ENCODE measurements at places on chromosomes 7 and 10. TPM values are rescaled to one million over a fixed set of nuclear protein-coding genes. Genes with fewer than 3 reads are reported as not detected.

The SPRN gene
- total RNA-seq: 6.1 TPM

The CHCHD2 gene
- 196 TPM for total RNA-seq

The GPER1 gene
- 1.6 TPM for total RNA-seq

The FAM237B gene
- under 0.01 TPM for total RNA-seq

The CFAP58 gene
- total RNA-seq: 1.2 TPM

The ZNF786 gene
- total RNA-seq: 18.3 TPM

The C10orf71 gene
- not detected for total RNA-seq

The EN2 gene
- total RNA-seq: not detected

The HABP2 gene
- total RNA-seq: not detected

The CYP3A7 gene
- total RNA-seq: not detected

The NAT16 gene
- total RNA-seq: 0.82 TPM

The CACNA2D1 gene
- 197 TPM for total RNA-seq

The PRTFDC1 gene
- 29.8 TPM for total RNA-seq

The PHYHIPL gene
- 17.1 TPM for total RNA-seq

The GNAT3 gene
- not detected for total RNA-seq

The SYT15 gene
- total RNA-seq: 0.82 TPM

The TYW1B gene
- 2.0 TPM for total RNA-seq

The CXCL12 gene
- 13.9 TPM for total RNA-seq

The TEX36 gene
- 0.41 TPM for total RNA-seq

The CALD1 gene
- total RNA-seq: 27.3 TPM

The BAZ1B gene
- 62.4 TPM for total RNA-seq

The ADARB2 gene
- total RNA-seq: 3.3 TPM

The SERPINE1 gene
- total RNA-seq: under 0.01 TPM

The PLXNA4 gene
- total RNA-seq: 67.7 TPM

The SHH gene
- 1.6 TPM for total RNA-seq

The SLC26A5 gene
- not detected for total RNA-seq

The AP5Z1 gene
- total RNA-seq: 14.7 TPM

The VGF gene
- total RNA-seq: 7.7 TPM

The CPVL gene
- total RNA-seq: 54.6 TPM

The FGFBP3 gene
- 18.3 TPM for total RNA-seq

The CELF2 gene
- total RNA-seq: 129 TPM

The PLEKHA1 gene
- total RNA-seq: 29.8 TPM

The DMBT1 gene
- not detected for total RNA-seq

The GIMAP5 gene
- total RNA-seq: 3.7 TPM

The CALHM3 gene
- total RNA-seq: not detected

The ADO gene
- 42.4 TPM for total RNA-seq

The PON3 gene
- 0.41 TPM for total RNA-seq

The TCAF1 gene
- 160 TPM for total RNA-seq

The ZNF804B gene
- 6.9 TPM for total RNA-seq

The STARD3NL gene
- total RNA-seq: 104 TPM

The LRRC4 gene
- total RNA-seq: 13.9 TPM

The SUN3 gene
- total RNA-seq: not detected

The FBH1 gene
- 35.1 TPM for total RNA-seq

The GPR15LG gene
- not detected for total RNA-seq

The NME8 gene
- total RNA-seq: not detected

The PDE6C gene
- total RNA-seq: not detected

The GPR141 gene
- not detected for total RNA-seq

The HECW1 gene
- 41.6 TPM for total RNA-seq

The BHLHA15 gene
- 8.6 TPM for total RNA-seq

The NOS3 gene
- 0.82 TPM for total RNA-seq

The WEE2 gene
- under 0.01 TPM for total RNA-seq

The NPFFR1 gene
- 1.2 TPM for total RNA-seq

The CTAGE15 gene
- under 0.01 TPM for total RNA-seq

Data from frontal cortex (tissue), 4 donors.